ENCODE measurements at places on chromosomes 7 and 10.
A peak's percentile ranks its signal among the peaks of the same experiment; 100 is the strongest.

GRCh38 chr10:33412653-33413361 is 78.3 kb upstream of the NRP1 start:
- no peak for DNase-seq

DNA sequence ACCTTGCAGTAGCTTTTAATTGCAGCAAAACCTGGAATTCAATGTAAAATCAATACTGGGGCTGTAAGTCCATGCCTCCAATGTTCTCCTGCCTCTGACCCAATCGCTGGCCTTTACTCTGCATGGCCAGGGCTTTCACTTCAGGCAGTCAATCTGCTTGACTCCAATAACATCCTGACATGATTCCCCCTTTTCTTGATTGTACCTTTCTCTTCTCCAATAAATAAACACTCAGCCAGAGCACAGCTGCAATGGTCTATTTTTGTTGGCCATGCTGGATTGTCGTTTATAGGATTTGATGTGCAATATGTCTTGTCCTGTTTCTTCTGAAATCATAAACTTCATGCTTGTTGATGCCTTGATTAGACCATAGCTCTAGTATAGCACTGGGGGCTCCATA is 97.8 kb upstream of the COL1A2 start:
- DNase-seq: no peak

DNA sequence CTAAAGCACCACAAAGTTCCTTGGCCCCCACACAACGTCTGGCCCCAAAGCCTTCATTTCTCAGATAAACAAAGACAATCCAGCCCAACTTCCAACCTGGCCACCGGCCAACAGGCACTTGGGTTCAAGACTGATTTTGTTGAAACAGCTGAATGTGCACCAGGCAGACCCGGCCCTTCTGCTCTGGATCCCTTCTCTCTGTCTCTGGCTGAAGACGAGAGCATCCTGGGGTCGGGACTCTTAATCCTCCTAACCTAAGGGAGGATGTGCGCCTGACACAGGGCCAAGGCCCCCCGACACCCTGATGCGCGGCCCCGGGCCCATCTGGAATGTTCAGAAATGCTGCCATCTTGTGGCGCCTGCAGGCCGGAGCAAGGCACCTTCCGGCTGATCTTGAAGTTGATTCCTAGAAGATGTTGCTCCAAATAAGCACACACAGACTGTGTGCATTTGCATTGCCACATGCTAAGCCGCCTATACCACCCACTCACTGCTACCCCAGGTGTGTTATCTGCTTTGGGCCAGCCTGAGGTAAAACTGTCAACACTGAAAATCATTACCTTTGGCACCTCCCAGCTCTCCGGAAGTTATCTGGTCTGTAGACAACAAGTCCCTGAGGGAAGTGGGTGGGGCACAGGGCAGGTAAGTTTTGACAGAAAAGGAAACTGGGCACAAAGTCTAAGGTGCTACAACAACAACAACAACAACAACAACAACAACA is 98.4 kb upstream of the HABP2 start:
- no peak for DNase-seq

DNA sequence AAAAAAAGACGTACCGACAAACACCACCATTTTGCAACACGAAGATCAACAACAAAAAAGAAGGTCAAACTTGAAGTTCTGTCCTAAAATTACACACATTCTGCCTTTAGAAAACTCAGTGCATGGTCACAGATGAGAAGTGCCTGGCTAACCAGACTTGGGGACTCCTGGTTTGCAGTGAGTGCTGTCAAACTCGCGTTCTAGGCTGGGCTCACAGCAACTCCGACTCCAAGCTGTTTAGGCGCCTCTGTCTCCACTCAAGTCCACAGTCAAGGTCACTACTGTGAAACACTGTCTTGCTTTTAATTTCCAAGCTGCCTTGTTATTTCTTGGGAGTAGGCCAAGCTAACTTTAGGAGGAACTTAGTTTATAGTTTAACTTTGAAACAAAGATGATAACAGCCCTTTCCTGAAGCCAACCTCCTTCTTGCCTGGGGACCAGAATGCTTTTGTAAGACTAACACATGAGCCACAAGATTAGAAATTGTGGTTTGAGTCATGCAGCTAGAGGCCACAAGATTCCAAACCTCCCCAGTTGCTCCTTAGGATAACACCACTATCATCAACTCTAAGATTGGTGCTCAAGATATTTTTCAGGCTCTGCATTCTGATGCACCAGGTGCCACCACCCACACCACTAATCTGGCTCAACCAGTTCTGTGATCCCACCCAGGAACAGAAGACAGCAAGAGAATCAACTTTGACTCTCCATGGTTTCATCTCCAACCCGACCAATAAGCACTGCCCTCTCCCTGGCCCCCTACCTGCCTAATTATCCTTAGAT is 1.1 kb upstream of the DNAAF5 start:
- DNase-seq: peak; percentile 36

DNA sequence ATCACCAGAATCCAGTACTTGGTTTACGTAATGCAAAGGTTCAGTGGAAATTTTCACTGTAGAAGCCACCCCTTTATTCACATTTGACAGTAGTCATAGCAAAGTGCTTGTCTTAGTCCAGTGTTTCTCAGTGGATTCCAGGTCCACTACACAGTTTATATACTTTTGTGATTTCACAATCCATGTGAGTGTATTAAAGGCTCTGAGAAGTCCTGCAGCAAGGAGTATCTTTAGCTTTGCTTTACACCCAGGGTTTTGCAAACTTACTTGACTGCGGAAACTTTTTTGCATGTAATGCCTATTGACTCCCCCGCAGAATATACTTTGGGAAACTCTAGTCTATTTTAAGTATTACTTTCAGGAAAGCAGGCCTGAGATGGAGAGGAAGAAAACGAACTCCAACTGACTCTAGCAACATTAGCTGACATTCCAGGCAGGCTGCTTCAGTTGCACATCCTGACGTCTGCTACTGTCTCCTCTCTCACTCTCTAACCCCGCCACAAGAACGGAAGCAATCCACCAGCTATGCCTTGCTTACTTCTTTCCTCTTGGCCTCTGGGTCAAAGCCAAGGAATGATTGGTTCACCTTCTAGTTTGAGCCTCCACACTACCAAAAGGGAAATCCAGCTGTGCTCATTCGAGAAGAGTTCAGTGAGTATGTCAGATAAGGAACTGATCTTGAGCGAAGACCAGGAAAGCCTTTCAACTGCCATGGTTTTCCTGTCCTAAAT is 6.2 kb downstream of the PLXNA4 start:
- no peak for DNase-seq

Data from hematopoietic multipotent progenitor cell treated with erythropoietin and hydrocortisone succinate and interleukin-3 and kit ligand, for 15 days (in vitro differentiated cells).